ENCODE measurements at places on chromosomes 12 and 14.

DNA sequence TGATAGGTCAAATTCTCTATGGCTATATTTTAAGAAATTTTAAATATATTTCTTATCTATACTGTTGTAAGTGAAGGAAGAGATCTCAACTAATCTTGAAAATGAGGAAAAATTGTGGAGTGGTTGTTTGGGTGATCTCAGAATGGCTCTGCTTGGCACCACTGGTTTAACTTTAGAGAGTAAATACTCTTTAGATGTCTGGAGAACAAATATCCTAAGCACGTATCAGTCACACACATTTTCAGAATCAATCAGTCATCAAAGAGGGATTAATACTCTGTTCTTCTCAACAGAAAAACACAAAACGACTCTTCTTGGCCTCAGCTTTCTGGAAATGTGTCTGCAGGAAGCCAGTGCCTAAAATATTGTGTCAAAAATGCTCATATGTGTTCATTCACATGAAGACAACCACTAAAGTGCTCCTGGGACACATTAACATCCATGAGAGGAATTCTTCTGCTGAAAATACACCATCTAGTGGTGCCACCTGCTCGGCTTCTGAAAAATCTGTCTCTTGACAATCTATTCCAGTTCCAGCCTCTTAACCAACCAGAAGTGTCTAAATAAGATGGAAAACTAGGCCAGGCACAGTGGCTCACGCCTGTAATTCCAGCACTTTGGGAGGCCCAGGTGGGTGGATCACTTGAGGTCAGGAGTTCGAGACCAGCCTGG, 81.1 kb upstream of the CCDC198 start:
- DNase-seq: peak; percentile 47

DNA sequence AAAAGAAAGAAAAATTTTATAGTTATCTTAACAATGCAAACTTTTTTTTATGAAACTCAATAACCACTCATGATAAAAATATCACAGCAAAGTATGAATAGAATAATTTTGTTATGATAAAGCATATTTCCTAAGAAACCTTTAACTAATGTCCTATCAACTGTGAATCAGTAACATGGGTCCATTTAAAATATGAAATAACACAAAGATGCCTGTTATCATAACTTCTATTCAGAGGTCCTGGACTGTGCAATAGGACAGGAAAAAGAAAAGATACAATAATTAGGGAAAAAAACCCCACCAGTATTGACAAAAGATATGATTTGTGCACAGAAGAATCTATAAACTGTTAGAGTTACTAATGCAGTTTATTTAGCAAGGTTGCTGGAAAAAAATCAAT, 245.4 kb downstream of the FOXN3 start:
- no peak for DNase-seq

DNA sequence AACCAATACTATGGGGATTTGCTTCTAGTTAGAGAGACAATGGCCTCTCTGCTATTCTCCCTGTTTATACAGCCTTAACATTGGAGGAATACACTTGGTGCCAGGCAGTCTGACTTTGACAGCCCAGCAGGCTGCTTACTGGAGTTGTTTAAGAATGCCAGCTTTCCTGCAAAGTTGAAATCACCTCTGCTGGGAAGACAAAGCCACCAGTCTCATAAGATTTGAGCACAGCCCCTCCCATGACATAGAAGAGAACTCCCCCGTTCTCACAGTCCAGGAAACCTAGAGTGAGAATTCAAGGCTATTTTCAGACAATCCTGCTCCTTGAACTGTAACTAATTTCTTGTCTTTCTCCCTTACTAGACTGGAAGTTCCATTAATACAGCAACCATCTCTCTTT, 21.1 kb upstream of the CATSPERB start:
- no peak for DNase-seq

DNA sequence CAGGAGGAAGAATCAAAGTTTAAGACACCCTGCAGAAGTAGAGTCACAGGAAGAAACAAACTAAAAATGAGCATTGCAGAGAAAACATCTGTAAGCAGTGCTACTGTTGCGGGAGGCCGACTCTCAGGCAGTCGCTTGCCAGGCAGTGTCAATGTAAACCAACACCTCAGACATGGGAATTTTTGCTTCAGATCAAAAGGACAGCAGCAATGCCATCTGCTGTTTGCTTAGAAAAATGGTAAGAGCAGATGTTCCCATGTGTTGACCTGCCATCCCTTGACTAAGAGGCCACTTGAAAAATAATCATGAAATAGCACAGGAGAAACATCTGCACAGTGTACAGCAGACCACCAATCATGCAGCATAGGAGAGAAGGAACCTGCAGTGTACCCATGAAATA, 196.6 kb downstream of the SLC25A21 start:
- no peak for DNase-seq

- no peak for DNase-seq
Observed at GRCh38 chr14:72528863-72529175, 365.1 kb downstream of the DPF3 start.

DNA sequence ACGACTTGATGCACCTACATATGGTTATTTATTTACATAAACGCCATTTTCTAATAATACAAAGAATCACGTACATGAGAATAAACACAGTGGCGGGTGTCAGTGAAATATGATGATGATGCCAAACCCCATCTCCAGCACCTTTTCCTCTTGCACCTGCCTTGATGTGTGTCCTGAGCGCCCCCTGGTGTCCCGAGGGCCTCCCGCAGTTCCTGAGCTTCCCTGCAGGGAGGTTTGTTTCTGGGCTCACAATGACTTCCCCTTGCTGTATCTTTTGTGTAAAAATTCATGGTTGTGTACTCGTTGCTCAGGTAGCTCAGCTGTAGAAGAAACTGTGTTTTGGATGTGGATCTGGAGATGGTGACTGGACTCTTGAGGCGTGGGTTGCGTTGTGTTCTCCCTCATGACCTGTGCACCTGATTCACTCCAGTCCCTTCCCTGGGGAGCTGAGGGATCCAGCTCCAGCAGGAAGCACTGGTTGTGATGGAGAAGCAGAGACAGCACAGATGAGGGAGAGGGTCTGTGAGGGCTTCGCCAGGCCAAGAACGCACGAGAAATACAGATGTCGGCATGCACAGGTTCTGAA, 1037.8 kb downstream of the TMEM121 start:
- DNase-seq: peak; percentile 54

DNA sequence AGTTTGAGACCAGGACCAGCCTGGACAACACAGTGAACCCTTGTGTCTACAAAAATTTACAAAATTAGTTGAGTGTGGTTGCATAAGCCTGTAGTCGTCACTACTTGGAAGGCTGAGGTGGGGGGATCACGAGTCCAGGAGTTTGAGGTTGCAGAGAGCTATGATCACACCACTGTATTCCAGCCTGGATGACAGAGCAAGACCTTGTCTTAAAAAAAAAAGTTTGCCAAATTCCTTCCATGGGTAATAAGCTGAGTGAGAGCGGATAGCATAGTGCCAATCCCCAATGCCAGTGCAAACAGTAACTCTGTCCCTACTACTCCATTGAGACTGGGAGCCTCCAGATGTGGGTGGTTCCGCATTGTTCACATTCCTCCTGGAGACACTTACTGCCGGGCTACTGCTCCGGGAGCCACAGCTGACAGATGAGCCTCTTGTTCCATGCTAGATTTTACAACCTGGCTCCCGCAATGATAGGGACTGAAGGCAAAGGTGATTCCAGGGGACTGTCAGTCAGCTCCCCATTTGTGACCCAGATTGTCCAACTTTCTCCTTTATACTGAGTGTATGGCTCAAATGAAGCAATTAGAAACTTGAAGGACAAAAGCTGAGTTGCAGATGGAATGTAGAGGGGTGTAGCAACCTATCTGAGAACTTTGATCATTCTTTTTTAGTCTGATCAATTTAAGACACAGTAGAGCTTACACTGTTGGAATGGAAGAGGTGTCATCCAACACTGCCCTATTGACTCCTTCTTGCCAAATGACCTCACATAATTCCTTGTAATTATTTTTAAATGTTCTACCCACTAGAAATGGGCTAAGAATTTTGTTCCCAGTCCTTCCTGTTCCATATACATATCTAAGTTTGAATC, 13.4 kb upstream of the FRMD6 start:
- no peak for DNase-seq

DNA sequence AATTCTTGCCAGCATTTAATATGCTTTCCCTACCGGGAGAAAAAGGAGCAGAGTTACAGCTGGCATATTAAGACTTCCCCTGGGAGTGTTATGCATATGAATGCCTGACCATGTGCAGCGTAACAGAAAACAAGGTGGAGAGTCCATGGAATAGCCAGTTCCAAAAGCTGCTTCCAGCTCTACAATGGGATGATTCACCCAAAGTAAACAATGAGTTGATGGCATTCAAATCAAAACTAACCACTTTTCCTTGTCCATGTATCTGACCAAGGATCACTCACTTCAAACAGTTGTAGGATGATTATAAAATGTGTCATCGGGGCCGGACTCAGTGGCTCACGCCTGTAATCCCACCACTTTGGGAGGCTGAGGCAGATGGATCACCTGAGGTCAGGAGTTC, 48.1 kb upstream of the BICDL1 start:
- no peak for DNase-seq

DNA sequence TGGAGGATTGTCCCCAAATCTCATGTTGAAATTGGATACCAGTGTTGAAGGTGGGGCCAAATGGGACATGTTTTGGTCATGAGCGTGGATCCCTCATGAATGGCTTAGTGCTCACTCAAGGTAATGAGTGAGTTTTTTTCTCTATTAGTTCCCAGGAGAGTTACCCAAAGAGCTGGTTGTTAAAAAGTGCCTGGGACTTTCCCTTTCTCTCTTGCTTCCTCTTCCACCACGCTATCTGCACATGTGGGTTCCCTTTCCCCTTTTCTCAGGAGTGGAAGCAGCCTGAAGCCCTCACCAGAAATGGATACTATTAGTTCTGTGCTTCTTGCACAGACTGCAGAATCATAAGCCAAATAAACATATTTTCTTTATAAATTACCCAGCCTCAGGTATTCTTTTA, 465.4 kb downstream of the FSCB start:
- DNase-seq: no peak

GRCh38 chr12:50824914-50825313, 17.8 kb upstream of the TMPRSS12 start:
- no peak for DNase-seq

DNA sequence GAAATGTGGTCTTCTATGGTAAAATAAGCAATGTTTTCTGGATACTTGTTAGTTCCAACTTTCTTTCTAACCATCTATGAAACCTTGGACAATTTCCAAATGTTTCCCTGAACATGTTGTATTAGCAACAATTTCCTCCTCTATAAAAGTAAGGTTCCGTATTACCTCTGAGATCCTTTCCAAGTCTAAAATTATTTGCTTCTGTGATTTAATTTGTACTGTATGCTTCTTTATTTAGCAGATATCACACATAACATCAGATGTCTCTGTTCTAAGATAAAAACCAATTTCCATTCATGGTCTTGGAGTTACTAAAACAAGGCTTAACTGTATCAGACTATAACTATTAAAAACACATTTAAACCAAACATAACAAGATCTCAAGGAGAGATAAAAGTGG, 177.2 kb downstream of the FOXA1 start:
- DNase-seq: no peak

DNA sequence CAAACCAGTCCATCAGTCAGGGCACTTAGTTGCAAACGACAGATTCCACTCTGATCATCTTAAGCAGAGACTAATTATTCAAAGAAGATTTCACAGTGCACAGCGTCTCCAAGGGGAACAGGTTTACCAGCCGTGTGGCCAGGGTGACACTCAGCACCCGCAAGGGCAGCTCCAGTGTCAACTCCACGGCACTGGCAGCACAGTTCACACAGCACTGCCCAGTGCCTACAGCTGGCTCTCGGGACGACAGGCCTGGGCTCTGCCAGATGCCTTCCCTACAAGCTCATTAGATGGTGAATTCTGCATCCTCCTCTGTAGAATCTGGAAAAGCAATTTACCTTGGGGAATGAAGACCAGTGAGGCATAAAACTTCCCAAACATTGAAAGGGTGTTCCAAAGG, 4.9 kb downstream of the OR10P1 start:
- no peak for DNase-seq

DNA sequence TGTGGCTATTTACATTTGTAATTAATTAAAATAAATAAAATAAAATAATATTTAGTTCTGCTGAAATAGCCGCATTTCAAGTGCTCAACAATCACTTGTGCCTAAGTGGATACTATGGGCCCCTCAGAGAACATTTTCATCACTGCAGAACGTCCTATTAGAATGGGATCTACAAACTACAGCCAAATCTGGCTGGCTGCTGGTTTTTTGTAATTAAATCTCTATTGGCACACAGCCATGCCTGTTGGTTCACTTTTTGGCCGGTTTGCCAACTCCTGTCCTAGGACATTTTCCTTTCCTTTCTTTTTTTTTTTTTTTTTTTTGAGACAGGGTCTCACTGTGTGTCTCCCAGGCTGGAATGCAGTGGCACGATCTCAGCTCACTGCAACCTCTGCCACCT, 9.8 kb downstream of the CCDC63 start:
- DNase-seq: no peak

- DNase-seq: peak; percentile 57
Observed at GRCh38 chr12:97757481-97758193, 295.0 kb downstream of the RMST start.

- peak; percentile 51 for DNase-seq
Observed at GRCh38 chr14:65179918-65180724, 77.8 kb upstream of the MAX start.

GRCh38 chr12:12606781-12607589, 4.7 kb upstream of the CREBL2 start:
- DNase-seq: no peak

DNA sequence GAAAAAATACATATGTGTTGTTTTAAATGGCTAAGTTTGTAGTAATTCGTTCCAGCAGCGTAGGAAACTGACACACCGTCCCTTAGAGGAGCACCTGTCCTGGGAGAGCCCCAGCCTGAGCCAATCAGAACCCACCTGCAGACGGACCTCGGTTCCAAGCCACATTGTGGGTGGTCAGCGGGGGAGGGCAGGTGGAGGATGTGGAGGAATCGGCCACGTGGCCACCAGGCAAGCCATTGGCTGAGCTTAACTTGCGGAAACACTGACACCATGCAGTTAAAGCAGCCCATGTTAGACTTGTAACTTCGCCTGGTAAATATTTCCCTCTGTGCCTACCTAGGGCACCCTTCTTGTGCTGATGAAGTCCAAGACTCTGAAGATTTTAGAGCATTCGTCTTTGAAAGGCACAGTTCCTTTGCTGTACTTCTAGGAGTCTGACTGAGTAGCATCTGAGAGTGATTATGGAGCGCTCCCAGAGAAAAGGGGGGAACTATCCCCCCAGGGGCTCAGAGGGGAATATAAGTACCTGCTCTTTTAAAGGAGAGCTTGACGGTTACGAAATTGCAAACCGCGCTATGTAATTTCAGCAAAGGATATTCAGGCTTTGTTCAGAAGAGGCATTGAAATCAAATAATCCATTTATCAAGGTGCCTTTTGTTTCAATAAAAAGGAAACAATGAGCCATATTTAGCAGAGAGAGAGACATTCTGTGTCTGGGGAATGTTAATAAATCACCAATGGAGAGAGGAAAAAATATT, 135.7 kb downstream of the TMEM132C start:
- DNase-seq: no peak

- DNase-seq: no peak
Observed at GRCh38 chr12:108985750-108986149, 35.1 kb downstream of the SVOP start.

GRCh38 chr12:8985213-8985754, 4.1 kb upstream of the KLRG1 start:
- DNase-seq: no peak

All from small intestine (tissue), 16 donors.